ENCODE measurements at places on chromosomes 11 and 22.

- DNase-seq = no peak
Observed at GRCh38 chr11:111179184-111179910, 66.2 kb upstream of the POU2AF2 start.

GRCh38 chr11:68503251-68503687 lies 42.7 kb downstream of the PPP6R3 start:
- DNase-seq = no peak

GRCh38 chr11:107598225-107599139 lies 7.5 kb downstream of the ELMOD1 start:
- no peak for DNase-seq

GRCh38 chr11:42772886-42773285 lies 538.9 kb upstream of the API5 start:
- DNase-seq = no peak

DNA sequence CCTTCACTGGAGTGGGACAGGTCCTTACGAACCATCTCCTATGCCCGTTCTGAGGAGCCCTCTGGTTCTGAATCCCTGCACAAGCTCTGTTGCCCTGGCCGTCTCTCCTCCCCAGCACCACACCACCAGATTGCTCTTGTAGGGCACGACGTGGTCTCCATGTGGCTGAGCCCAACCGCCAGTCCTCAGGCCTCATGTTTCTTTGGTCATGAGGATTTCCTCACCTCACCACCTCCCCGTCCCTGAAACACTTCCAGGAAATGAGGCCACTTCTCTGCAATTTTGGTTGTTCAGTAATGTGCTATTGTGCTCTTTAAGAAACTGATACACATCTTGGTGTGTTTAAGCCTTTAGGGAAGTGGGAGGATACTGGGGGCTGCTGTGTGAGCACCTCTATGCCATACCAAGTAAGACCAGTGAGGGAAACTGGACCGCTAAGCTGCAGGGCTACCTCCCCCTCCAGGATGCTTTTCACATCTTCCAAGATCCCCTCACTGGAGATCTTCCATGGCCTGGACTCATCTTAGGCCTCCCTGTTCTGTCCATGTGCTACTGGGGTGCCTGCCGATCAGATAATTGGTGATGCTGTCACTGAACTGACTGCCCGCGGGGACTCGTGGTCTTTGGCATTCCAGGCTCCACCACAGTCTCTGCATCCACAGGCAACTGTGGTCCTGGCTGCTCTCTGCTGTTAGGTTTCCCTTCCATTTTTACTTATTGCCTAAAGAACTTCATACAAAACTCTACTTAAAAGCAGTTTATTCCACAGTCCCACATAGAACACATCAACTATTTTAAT lies 21.9 kb downstream of the DRICH1 start:
- DNase-seq = no peak

- no peak for DNase-seq
Observed at GRCh38 chr11:19087658-19088057, 27.1 kb upstream of the MRGPRX2 start.

GRCh38 chr11:12158909-12159308 lies 48.5 kb downstream of the MICAL2 start:
- DNase-seq = no peak

- DNase-seq = peak; percentile 52
Observed at GRCh38 chr22:47051441-47052071, 289.1 kb downstream of the TBC1D22A start.

GRCh38 chr11:110855191-110855590 lies 143.0 kb upstream of the ARHGAP20 start:
- no peak for DNase-seq

DNA sequence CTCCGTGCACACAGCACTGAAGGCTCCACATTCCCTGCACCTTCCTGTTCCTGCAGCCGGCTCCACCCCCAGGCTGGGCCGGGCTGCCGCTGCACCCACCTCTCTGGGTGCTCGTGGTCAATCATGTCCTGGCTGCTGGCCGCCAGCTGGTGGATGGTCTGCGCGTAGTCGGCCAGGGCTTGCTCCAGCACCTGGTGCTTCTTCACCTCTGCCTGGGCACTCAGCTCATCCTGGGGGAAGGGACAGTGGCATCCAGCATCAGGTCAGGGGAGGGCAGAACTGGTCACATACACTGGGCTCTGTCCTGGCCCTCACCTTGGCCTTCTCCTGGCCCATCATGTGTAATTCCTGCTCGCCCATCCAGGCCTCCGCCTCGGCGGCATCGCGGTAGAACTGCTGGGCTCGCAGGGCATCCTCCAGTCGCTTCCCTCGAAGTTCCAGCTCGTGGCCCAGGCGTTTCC lies 15.2 kb upstream of the RBM4B start:
- no peak for DNase-seq

DNA sequence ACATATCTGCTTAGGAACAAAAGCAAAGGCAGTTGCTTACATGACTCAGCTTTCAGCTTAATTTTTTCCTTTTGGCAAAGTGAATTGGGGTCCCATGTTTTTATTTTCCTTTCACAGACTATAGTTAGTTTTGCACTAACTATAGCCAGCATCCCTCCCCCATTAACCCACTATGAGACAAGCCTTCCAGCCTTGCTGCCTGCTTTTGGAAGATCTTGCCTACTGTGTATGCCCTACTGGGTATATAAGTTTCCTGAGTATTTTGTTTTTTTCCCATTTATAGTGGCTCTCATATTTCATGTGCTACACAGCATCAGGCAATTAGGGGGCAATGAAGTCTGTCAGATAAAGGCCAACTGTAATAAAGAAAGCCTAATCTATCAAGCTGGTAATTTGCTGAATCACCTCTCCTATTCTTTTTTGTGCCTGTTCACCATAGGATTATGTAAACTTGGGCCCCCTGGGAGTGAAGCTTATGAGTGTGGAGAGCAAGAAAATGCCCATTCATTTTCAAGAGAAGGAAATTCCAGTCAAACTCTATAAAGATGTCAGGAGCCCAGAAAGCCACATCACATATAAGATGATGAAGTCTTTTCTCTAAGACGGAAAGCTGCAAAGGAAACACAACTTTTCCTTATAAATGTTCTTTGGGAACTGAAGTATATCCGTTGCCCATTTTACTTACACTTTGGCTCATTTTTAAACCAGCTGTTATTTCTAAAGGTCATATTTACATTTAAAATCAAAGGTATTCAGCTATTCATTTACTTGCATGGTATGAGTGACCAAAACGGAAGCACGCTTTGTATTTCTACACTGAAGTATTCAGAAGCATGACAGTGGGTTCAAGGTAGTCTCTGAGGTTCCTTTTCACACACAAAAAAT lies 64.0 kb downstream of the CCDC83 start:
- DNase-seq = no peak
